ENCODE measurements at places on chromosomes 13 and 19.

DNA sequence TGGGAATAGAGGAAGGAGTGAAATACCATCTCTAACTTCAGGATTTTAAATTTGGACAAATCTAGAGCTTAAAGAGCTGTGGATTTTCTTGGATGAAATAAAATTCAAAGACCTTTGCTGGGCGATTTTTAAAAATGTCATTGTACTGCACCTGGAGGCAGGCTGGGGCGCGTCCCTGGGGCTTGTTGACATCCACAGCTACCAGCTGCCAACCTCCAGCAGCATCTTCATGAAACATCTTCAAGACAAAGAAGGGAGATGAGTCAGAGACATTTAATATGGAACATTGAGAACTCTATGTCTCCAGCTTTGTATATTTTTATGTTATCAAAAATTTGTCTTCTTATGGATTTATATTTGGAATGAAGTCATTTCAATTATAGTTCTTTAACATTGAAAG, 132.5 kb downstream of the NALCN start:
- DNase-seq: no peak

GRCh38 chr19:46205183-46205984, 24.2 kb upstream of the IGFL1 start:
- no peak for DNase-seq

GRCh38 chr13:89382981-89383380, 1711.8 kb downstream of the SLITRK5 start:
- no peak for DNase-seq

GRCh38 chr19:49953416-49953815, 7.6 kb downstream of the SIGLEC11 start:
- DNase-seq: no peak

DNA sequence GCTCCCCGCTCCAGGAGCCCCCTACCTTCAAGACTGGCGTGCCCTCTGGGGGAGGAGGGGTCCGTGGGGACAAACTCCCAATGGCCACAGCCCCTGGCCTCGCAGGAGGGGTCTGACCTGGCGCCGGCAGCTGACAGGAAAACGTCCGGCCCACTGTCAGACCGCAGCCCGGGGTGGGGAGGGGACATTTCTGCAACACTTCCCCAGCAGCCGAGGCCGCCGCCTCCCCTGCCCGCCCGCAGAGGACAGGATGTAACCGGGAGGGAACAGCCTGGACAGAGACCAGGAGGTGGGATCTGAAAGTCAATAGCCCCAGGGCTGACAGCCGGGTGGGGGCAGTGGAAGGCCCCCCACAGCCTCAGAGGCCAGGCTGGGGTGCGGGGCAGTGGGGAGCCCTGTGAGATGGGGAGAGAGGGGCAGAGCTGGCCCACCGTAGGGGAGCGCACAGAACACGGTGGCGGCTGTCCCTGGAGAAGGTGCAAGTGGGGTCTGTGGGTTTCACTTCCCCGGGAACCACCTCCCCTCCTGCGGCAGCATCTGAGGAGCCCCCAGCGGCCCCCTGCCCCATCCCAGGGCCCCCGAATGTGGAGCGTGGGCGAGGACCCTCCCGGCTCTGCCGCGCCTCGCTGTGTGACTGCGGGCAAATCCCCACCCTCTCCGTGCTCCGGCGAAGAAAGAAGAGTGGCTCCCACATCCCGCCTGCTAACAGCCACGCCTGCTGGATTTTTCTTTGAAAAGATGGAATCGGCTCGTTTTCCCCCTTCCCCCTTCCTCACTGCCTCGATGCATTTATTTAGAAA, at the start of gene PEAK3:
TSS of gene PEAK3 (minus strand) at position 114 of the 800 bp plus-strand sequence. CDS start 1,244 bp downstream, outside the sequence.
- DNase-seq: no peak

DNA sequence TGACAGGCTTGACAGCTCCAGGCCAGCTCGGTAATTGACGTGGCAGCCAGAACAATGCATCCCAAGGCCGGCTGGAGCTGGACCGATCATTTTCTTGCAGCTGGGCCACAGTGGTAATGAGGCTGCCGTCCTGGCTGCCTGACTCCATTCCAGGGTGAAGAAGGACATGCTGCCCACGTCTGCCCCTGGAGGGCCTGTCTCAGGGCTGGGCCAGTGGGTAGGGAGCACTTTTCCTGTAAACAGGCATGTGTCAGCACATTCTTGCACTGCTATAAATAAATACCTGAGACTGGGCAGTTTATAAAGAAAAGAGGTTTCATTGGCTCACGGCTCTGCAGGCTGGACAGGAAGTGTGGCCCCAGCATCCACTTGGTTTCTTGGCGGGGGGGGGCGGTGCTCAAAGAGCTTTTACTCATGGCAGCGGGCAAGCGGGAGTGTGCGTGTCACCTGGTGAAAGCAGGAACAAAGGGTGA, 38.1 kb upstream of the KCTD15 start:
- no peak for DNase-seq

GRCh38 chr13:114034481-114034891, 60.6 kb upstream of the C13orf46 start:
- no peak for DNase-seq

DNA sequence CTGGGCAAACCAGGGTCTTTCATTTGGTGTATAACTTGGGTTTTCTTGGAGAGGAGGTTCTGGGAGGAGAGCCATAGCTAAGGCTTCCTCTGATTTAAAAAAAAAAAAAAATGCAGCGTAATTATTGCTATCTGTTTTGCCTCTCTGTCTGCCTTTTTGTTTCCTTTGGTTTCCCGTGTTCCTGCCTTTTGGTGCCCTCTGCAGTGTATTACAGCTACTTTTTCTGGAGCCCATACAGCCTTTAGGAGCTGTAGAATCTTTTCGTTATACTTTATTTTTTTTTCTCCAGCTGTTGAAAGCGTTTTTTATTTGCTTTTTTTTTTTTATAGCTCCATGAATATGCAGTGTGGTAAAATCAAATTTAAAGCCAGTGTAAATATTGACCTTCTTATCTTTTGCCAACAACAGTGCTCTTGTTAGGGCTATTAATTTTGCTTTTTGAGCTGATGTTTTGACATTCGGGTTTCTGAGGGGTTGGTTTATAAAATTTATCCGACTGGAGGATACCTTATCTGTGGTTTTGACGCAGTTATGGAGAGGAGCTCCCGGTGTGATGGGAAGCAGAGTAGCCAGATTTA, 38.1 kb downstream of the ZNF493 start:
- no peak for DNase-seq

DNA sequence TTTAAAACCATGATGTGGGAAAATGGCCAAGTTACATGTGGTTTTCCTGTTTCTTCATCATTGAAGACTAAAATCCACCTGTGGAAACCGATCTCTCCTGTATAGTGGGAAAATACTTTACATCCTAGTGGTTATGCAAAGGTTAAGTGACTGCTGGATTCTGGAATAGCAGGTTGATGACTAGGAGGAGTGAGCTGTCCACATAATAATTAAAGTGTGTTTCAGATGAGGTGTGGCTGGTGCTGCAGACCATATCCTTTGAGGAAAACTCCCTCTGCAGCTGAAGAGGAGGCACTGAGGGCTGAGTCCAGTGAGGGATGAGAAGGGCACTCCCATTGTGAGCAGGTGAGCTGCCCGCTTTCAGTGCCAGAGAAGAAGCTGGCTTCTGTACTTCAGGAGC, 43.2 kb downstream of the DCLK1 start:
- no peak for DNase-seq

DNA sequence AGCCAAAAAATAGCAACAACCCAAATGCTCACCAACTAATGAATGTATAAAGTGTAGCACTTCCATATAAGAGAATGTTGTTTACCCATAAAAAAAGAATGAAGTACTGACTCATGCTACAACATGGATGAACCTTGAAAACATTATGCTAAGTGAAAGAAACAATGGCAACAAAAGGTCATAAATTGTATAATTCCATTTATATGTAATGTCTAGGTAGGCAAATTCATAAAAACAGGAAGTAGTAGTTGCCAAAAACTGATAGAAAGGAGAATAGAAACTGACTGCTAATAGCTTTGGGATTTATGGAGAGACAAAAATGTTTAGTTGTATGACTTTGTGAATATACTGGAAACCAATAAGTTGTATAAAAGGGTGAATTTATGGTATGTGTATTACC, 21.6 kb downstream of the MYCBP2 start:
- DNase-seq: no peak

DNA sequence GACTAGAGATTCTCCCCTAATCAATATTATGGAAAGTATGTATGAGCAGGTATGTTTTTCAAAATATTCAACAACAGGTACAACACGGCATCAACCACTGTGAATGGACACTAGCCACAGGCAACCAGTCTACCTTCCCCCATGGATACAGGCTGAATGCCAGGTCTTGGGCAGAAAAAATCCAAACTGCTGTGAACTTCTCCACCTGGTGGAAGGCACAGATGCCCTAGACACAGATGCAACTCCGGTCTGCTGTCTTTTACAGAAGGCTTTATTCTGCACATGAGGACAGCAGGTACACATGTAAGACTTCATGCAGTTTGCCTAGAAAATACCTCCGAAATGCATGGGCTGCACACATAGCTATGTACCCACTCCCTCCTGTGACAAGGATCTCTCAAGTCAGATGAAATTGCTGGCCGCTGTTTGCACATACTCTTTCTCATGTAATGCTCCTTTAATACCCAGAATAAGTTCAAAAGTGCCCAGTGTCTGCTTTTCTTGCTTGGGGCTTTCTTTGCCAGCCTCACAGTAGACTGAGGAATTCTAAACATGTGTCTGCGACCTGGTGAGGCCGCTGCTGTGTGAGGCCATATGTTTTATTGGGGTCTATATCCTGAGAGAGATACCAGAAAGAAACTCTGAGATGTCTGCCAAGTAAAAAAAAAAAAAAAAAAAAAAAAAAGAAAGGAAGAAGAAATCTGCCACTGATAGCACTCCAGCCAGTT, 325.9 kb downstream of the FOXO1 start:
- no peak for DNase-seq

DNA sequence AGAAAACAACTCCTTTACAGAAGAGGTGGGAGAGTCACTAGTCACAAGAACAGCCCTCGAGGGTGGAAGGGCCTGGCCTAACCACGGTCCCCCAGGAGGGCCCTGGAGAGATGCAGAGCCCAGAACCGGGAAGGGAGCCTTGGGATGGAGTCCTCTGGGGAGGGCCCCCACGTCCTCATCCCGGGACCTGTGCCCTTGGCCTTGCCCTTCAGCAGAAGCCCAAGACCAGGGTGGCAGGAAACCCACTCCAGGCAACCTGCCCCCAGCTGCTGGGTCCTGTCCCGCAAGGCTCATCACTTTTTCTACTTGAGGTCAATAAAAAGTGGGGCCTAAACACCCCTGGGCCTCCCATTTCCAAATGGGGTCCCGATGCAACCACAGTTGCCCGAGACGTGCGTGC, 2.3 kb upstream of the ATP8B3 start:
- DNase-seq: no peak

- no peak for DNase-seq
These were observed 9.2 kb downstream of the ONECUT3 start for GRCh38 chr19:1762243-1763117.

DNA sequence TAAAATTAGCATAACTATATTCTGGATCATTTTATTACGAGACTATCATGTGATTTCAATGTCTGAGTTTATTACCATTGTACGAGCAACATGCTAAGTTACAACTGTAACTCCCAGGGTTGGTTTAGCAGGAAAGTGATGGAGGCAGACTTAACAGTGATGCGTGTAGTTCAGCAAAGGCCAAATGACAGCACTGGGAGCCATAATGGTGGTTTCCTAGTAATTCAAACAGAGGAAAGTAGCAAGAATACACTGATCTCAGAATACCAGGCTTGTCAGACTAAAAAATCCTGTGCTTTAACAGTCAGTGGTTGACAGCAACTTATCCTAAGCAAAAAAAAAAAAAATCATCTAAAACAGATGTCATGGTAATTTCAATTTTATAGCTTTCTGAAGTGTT, 229.6 kb downstream of the KLF12 start:
- DNase-seq: no peak

DNA sequence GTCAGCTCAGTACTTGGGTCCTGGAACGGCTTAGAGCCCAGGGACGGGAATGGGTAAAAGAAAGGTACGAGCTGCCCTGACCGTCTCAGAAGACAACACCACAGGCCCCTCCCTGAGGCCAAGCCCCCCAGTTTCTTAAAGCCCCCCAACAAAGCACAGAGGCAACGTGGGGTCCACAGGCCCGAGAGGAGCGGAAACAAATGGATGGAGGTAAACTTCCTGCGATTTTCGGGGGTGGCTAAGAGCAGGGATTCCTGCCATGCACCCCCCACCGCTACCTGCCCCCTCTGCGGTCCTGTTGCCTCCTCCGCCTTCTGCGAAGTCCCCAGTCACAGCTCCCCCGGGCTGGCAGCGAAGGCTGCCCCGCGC, 48.2 kb downstream of the PTPRS start:
- no peak for DNase-seq

- peak; percentile 39 for DNase-seq
These were observed 17.1 kb upstream of the SHFL start for GRCh38 chr19:10069046-10069445.

GRCh38 chr19:6287269-6287885, 7.6 kb upstream of the MLLT1 start:
- no peak for DNase-seq

Measured in MG63 (cell line).